SJCRH30 (cell line): ENCODE measurements at places on chromosomes 1 and 21. TPM values are rescaled to one million over a fixed set of nuclear protein-coding genes. Genes with fewer than 3 reads are reported as not detected.

HAO2 gene
- total RNA-seq, result not detected in 2 replicates

MYOC gene
- total RNA-seq, result not detected in 2 replicates

TMEM269 gene
- total RNA-seq, result 0.05 and 0.06 TPM in 2 replicates

LEPROT gene
- total RNA-seq, result 24.5 and 27.2 TPM in 2 replicates

DNA sequence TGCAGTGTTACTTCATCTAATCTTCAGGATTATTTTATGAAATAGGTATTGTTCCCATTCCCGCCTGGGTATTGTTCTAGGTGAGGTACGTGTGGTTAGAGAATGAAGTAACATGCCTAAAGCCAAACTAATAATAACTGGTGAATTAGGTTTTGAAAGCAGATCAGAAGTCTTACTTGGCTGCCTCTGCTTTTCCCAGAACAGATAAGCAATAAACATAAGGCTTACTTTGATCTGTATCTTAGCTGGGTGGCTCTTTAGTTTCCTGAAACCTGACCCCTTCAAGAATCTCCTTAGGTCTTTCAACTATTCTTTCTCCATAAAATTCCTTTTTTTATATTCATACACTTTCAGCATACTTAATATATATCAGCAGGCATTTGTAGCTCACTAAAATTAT, 65.3 kb downstream of the VAV3 start:
- peaks cover 3% of the 10 kb centered on the region; the same call in 1 of the 2 replicates for H3K4me1 ChIP-seq
- H3K4me3 ChIP-seq, result no peak overlapping the region
- no peak for DNase-seq
- no peaks in the 10 kb centered on the region for H3K27me3 ChIP-seq
- no peak overlapping the region for H3K27ac ChIP-seq

- H3K4me1 ChIP-seq, result no peaks in the 10 kb centered on the region
- no peak overlapping the region for H3K27ac ChIP-seq
- no peaks in the 10 kb centered on the region for H3K27me3 ChIP-seq
- no peak for DNase-seq
- no peak overlapping the region for H3K4me3 ChIP-seq
- no peaks in the 10 kb centered on the region for H3K36me3 ChIP-seq
Measured at GRCh38 chr1:78586572-78586971, 33.7 kb upstream of the IFI44L start.

- no peak overlapping the region for H3K4me3 ChIP-seq
- DNase-seq, result no peak
- H3K27ac ChIP-seq, result no peak overlapping the region
- H3K4me1 ChIP-seq, result no peaks in the 10 kb centered on the region
Measured at GRCh38 chr1:1535201-1536018, 5.0 kb downstream of the TMEM240 start.

- no peak overlapping the region for H3K4me3 ChIP-seq
- peaks cover 9% of the 10 kb centered on the region for H3K4me1 ChIP-seq
- DNase-seq, result no peak
- no peak overlapping the region for H3K27ac ChIP-seq
- no peaks in the 10 kb centered on the region for H3K36me3 ChIP-seq
- H3K27me3 ChIP-seq, result no peaks in the 10 kb centered on the region
Measured at GRCh38 chr1:82472489-82473131, 671.9 kb downstream of the ADGRL2 start.

- no peaks in the 10 kb centered on the region; the same call in 1 of the 2 replicates for H3K4me1 ChIP-seq
- H3K27me3 ChIP-seq, result no peaks in the 10 kb centered on the region
- DNase-seq, result no peak
Measured at GRCh38 chr1:100924212-100924611, 28.3 kb downstream of the SLC30A7 start.

BCL10 gene
- total RNA-seq, result 24.9 and 26.6 TPM in 2 replicates
